ELR (cell line): ENCODE measurements at places on chromosomes 5 and 9.

GRCh38 chr9:94005272-94005901, 50.2 kb upstream of the BARX1 start:
- peak; percentile 64 for DNase-seq

- peak; percentile 10 for DNase-seq
Observed at GRCh38 chr9:99307851-99308250, 85.8 kb downstream of the SEC61B start.

- DNase-seq = no peak
Observed at GRCh38 chr5:93225748-93226147, 355.3 kb downstream of the NR2F1-AS1 start.

- no peak for DNase-seq
Observed at GRCh38 chr5:124599028-124599973, 147.1 kb downstream of the ZNF608 start.

DNA sequence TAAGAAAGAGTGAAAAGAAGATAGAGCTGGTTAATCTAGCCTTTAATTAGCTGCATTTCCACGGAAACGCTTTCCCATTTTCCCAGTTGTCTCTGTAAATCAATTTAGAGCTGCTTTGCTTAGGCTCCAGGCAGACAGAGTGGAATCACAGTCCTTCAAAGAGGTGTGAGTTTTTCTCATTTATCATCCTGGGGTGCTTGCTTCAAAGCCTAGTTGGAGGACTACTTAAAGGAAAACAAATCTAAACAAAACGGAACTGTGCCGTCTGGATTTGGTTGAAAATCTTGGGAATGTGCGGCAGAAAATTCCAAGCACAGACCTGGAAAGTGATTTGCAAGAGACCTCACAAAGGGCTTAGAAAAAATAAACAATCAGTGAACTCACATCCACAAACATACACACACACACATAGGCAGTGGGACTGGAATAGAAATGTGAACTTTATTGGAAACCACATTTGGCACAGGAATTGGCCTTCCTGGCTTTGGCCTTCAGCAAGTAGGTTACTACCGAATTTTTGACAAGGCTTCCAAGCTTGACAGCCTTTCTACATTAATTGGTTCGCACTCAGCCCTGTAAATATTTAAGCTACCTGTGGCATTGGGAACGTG, 235.2 kb upstream of the SLC24A2 start:
- DNase-seq = no peak

- DNase-seq = no peak
Observed at GRCh38 chr5:118923295-118924005, 64.9 kb downstream of the DTWD2 start.

DNA sequence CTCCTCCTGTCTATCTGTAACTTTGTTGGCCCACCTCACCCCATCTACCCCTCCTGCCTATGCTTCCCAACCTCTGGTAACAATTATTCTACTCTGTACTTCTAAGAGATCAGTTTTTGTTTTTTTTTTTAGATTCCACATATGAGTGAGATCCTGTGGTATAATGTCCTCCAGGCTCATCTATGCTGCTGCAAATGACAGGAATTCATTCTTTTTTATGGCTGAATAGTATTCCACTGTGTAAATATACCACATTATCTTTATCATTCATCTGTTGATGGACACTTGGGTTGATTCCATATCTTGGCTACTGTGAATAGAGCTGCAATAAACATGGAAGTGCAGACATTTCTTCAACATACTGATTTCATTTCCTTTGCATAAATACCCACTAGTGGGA, 8.0 kb upstream of the NPR2 start:
- no peak for DNase-seq

GRCh38 chr5:10479154-10479721, 37.6 kb downstream of the ROPN1L start:
- peak; percentile 89 for DNase-seq
